ENCODE measurements at places on chromosomes 11 and 22.

DNA sequence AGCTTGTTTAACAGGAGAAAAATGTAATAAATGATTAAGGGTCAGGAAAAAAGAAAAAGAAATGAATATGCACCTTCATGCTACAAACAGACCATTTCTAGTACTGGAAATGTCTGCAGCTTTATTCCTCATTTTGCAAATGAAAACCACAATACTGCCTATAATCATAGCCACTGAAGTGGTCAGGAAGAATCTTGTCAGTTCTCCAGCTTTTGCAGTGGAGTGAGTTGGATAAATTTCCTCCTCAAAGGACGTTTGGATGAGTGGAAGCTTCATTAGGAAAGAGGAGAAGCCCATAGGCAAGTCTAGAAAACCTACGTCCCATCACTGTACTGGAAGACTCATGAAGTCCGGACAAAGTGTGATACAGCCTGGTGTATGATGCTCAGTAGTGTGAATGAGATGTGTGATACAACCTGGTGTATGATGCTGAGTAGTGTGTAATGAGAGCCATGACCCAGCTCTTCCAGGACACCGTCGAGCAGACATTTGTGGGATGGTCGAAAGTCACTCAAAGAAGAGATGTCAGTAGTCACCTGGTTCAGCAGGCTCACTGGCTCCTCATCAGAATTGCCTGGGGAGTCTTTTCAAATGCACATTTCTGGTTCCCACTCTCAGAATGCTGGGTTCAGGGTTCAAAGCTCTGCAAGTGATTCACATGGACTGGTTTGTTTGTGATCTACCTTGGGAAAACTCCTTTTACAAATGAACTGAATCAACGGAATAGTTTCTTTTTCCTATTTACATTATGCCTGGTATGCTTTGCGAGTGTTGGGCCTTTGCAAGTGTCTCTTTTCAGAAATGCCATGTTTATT is 101.3 kb downstream of the PDHX start:
- DNase-seq, result no peak

DNA sequence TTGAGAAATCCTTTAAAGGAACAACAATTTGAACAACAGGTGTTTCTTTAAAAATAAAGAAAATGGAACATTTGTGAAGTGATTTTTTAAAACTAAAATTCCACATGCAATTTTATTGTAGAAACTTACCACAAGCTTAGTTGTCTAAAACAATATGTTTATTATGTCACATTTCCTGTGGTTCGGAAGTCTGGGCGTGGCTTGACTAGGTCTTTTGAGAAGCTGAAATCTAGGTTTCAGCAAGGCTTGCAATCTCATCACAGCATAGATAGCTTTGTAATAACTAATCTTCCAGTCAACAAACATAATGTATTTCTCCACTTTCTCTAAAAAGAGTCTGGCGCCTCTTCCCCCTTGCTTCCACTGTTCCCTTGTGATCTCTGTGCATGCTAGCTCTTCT is 27.0 kb downstream of the MS4A6A start:
- no peak for DNase-seq

DNA sequence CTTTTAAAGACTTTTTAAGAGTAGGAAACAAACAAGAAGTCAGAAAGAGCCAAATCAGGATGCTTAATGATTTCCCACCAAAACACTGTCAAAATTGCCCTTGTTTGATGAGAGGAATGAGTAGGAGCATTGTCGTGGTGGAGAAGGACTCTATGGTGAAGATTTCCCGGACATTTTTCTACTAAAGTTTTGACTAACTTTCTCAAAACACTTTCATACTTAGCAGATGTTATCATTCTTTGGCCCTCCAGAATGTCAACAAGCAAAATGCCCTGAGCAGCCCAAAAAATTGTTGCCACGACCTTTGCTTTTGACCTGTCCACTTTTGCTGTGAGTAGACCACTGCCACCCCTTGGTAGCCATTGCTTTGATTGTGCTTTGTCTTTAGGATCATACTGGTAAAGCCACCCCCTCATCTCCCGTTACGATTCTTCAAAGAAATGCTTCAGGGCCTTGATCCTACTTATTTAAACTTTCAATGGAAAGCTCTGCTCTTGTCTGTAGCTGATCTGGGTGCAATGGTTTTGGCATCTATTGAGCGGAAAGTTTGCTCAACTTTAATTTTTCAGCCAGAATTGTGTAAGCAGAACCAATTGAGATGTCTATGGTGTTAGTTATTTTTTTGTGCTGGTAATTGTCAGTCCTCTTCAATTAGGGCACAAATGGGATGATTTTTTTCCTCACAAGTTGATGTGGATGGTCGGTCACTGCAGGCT is 67.2 kb downstream of the ADM start:
- DNase-seq, result no peak

- no peak for DNase-seq
These were observed 22.8 kb upstream of the HMOX1 start for GRCh38 chr22:35357883-35358621.

- DNase-seq, result no peak
These were observed 37.4 kb downstream of the PRR5L start for GRCh38 chr11:36333468-36333867.

Data from nucleus accumbens (tissue), 56 donors.